NCI-H1436 (cell line): ENCODE measurements at places on chromosomes 7 and 10.

GRCh38 chr10:88592906-88593305 lies 6.3 kb downstream of the LIPJ start:
- DNase-seq = no peak

DNA sequence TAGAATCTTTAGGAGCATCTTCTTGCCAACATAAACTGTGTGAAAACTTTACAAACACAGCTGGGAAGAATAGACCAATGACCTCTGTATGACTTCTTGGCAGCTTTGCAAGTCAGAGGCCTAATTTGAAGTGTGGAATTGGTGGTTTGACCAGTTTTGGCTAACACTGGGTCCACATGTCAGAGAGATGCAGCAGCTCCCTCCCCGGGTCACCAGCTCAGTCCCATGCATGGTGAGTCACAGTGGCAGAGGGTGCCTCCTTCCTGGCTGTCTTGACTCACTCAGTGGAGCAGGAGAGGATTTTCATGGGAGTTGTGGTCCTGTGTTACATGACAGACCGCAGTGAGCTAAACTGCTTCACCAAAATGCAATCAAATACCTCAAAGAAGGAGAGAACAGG lies 8.2 kb upstream of the STARD3NL start:
- no peak for DNase-seq

DNA sequence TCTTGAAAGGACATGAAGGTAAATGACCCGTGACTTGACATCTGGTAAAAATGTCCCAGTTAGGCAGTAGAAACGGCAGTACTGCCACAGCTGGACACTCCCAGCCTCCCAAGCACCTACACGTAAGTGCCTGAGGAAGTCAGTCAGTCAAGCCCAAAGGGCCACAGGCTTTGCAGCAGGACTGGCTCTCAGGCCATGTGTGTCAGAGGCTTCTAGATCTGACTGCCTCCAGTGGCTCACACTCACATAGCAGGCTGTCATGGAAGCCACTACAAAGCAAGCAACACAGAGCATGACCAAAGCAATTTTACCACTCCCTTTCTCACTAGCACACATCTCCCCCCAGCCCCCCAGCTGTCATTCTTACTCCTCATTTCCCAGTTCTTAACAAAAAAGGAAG lies 17.8 kb upstream of the CCNJ start:
- no peak for DNase-seq

- no peak for DNase-seq
Observed at GRCh38 chr10:24340446-24340845, 131.5 kb downstream of the KIAA1217 start.

GRCh38 chr10:129972145-129972965 lies 8.3 kb upstream of the EBF3 start:
- DNase-seq = no peak

DNA sequence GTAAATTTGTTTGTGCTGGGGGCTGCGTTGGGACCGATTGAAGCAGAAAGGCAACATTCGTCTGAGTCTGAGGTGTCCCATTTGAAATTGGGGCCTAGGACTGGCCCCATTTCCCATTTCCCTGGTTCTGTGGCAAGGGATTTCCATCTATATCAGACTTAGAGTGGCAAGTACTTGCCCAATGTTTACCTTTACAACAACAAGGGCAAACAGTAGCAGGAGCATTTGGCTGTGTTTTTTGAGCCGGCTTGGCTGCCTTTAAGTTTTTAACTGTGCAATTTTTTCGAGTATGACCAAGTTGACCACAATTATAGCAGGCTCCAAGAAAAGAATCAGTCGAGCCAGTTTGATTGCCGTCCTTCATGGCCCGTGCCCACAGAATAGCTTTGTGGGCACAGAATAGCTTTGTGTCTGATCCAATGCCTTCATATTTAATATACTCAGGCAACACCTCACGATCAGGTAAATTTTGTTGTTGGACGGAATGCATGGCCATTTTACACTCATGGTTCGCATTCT lies 4.7 kb upstream of the CYP17A1 start:
- no peak for DNase-seq

GRCh38 chr10:12319076-12319475 lies 30.3 kb upstream of the CAMK1D start:
- DNase-seq = no peak

- no peak for DNase-seq
Observed at GRCh38 chr7:20310963-20311742, 19.5 kb upstream of the ITGB8 start.

DNA sequence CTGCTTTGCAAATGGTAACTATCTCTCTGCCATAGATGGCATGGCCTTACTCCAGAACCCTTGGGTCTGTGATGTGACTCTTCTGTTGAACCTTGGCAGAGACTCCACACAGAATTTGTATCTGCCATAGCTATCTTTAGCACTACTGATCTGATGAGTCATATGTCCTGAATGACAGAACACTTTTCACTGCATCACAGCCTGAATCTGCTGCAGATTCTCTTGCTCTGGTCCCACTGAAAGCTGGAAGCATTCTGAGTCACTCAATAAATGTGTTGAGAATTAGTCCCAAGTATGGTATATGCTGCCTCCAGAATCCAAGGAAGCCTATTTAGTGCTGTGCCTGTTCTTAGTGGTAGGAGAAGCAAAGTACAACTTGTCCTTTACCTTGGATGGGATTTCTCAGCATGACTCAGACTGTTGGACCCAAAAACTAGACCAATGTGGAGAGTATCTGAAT lies 39.5 kb upstream of the ANKRD1 start:
- DNase-seq = no peak

DNA sequence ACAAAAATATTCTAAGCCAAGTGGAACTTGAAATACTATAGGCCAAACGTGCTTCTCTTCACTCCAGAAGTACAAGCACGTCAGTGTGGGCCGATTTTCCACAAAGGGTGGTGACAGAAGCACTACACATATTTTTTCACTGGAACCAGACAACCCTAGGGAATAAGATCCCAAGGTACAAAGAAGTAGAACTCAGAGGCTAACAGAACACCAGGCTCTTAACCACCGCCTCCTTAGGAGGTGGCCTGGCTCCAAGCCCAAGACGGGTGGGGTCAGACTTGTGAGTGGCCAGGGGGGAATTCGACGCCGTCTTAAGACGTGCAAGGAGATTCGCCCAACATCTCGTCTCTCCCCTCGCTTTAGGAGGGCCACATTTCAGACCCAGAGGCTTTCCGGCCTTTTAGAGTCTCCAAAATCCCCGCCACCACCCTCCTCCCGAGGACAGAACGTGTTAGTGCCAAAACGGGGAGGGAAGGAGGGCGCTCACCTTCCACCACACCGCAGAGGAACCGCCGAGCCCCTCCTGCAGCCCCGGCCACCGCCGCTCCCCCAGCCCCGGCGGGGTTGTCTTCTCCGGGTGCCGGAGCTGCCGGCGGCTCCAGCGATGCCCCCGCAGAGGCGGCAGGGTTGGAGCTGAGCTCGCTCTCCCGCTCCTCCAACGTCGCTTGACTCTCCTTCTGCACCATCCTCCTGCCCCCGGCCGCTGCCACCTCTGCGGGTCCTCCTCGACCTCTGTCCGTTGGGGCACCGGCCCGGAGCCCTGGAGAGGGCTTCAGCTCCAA lies 716 bp downstream of the OGA start:
- DNase-seq = peak; percentile 15

GRCh38 chr10:129102906-129103693 lies 363.9 kb upstream of the MGMT start:
- no peak for DNase-seq

GRCh38 chr10:61304746-61305145 lies 148.4 kb downstream of the TMEM26 start:
- DNase-seq = no peak

- DNase-seq = peak; percentile 0
Observed at GRCh38 chr7:136687693-136688322, 180.6 kb upstream of the CHRM2 start.

DNA sequence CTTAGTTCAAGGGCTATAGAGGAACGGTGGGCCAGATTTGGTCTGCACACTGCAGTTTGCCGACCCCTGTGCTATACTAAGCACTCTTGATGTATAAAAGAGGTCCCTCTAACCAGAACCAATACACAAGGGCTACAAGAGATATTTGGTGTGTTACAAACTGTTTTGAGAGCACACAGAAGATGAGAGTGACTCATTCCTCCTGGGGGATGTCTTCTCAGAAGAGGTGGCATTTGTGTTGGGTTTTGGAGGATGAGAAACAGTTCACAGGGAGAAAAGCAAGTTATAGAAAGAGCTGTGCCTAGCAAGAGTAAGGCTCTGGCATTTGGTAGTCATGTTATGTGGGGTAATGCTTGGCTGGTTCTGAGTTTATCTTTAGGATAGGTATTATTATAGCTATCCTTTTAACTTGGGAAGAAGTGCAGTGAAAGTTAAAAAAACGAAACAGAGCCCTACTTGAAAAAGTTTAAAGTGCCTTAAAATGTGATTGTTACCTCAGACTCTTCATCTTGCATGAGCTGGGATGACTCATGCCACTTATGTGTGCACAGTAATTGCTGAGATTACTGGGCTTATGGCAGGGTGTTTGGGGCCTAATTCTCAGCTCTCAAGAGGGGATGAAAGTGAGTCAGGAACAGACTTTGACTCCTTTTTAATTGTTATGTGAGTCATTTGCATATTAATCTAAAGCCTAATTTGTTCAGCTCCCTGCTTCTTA lies 160.4 kb downstream of the KIF20B start:
- no peak for DNase-seq

- no peak for DNase-seq
Observed at GRCh38 chr7:70772891-70773290, 359.1 kb upstream of the GALNT17 start.

GRCh38 chr10:82552267-82552666 lies 677.3 kb downstream of the NRG3 start:
- DNase-seq = no peak

DNA sequence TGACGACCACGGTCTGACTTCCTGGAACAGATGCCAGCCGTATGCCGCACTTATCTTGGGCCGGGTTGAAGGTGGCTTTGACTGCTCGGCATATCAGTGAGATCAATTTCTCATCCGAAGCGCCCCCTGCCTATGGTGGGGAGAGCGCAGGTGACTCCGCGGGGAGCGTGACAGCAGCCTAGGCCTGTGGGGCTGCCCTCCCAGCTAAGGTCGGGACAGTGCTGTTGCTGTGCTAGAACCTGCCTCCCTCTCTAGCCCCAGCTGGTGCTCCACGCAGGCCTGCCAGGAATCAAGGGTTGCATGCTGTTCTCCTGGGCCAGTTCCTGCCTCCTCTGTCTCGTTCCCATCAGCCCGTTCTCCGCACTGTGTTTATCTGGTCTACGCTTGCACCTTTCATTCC lies 49.8 kb downstream of the PODXL start:
- no peak for DNase-seq

GRCh38 chr7:111439977-111440376 lies 122.3 kb downstream of the IMMP2L start:
- no peak for DNase-seq
